ENCODE measurements at places on chromosomes 4 and X. TPM values are rescaled to one million over a fixed set of nuclear protein-coding genes. Genes with fewer than 3 reads are reported as not detected.
A peak's percentile ranks its signal among the peaks of the same experiment; 100 is the strongest.

DNA sequence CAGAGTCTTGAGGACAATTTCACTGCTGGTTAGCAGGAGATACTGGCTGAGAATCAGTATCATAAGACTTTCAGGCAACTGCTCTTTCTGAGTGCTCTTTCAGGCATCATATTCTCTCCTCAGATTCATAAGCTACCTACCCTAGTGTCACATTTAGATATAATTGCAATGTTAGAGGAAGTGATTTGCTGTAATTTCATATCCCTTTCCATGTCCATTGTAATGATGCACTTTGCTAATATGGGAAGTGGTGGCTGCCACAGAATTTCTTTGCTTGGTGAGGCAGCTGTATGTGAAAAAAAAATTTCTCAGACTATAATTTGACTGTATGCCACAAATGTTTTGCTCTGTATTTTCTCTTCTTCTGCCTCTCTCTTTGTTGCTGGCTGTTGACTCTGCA lies 63.3 kb downstream of the DOCK11 start:
- DNase-seq, result no peak

DNA sequence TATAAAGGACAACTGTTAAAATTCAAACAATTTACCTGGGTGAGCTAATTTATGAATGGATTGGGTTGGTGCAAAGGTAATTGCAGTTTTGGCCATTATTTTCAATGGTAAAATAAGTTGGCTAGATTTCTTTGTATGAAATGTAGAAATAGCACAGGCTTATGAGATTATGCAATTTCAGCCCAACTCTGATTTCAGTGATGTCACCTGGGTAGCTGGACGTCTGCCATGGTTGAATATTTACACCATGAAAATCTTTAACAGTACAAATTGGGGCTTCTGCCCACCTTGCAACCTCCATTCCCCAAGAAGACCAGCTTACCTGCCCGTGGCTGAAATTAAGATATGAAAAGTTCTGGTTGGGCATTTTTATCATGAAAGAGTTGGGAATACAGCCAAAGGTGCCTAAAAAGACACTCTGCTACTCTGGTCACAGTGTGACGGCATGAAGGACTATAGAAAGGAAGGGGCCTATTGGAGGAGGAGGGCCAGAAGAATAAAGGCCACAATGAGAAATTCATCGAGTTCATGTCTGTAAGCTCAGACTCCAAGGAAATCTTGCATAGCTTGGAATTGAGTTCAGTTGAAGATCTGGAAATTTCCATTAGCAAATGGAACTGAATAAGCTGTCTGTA lies 29.7 kb downstream of the EGF start:
- no peak for DNase-seq

DNA sequence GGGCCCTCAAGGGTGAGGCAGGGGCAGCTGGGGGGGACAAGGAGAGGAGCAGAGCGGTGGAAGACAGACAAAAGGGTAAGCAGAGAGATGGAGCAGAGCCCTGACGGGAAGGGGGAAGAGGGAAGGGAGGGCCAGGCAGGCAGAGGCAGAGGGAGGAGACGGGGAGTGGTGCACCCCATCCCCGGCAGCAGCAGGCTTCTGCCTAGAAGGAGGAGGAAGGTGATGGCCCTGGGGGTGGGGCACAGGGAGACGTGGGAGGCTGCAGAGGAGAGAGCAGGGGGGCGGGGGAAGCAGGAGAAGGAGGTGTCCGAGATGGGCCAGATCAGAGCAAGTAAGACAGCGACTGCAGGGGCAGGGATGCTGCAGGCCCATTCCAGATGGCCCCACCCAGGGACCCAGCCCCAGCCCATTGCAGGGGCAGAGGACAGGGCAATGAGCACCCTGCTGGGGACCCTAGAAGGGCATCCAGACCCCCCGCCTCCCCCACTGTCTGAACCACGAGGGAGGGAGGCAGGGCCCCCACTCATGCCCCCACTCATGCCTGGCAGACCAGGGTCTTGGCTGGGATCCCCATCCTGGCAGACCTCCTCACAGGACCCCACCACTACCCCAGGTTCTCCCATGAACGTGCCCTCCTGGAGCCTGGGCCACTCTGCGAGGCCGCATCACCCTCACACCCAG lies 2.7 kb downstream of the L1CAM start:
- no peak for DNase-seq

GRCh38 chr4:2913168-2913567 lies 50.0 kb downstream of the NOP14 start:
- DNase-seq, result no peak

DNA sequence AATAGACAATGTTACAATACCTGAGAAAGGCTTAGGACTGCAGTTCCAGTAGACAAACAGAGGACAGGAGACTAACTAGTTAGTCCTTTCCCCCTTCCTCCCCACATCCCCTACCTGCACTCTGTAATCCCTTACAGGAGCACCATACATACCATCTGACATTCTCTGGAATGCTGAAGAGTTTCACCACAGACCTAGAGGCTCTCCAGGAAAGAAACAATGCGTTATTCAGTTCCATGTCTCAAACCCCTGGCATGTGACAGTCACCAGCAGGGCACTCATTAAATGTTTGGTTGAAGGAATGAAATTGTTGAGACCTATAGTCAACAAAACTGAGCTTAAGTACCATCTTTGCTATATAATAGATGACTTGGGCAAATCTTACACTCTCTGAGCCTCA lies 100.2 kb upstream of the USP38 start:
- DNase-seq, result no peak

The STBD1 gene
- total RNA-seq, result 11.6 TPM

The CENPVL1 gene
- total RNA-seq, result not detected

The RBM46 gene
- total RNA-seq, result not detected

DNA sequence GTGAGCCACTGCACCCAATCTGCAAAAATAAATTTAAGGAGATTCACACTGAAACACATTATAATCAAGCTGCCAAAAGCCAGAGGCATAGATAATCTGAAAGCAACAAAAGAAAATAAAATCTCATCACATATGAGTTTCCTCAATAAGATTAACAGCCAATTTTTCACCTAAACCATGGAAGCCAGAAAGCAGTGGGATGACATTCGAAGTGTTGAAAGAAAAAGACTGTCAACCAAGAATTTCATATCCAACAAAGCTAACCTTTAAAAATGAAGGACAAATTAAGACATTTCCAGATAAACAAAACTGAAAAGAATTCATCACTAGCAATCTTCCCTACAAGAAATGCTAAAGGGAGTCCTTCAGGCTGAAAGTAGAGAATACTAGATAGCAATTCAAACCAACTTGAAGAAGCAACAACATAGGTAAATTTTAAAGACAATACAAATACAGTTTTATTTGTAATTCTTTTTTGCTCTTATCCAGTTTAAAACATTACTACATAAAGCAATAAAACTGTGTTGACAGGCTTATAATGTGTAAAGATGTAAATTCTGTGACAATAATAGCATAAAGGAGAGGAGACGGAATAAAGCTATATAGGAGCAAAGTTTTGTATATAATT lies 23.1 kb upstream of the KLHL8 start:
- no peak for DNase-seq

DNA sequence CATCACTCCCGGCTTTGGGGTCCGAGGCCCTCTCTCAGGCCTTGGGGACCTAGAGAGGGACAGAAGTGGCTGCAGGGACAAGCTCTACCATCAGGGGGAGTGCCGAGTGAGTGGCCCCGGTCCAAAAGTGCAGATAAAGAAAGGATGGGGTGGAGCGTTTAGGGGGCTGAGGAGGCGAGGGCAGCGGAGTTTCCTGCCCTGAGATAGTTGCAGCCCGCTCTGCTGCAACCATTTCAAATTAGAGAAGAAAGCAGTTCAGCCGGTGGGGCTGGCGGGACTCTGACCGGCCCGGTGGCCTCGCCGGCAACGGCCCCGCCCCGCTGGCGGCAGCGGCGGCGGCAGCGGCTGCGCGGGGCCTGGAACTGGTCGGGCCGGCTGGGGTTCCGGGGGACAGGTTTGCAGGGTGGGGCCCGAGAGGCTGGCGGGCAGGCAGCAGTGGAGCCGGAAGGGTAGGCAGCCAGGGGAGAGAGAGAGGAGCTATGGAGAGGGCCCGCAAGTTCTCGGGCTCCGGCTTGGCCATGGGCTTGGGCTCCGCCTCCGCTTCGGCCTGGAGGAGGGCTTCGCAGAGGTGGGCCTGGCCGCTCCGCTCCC lies 7.6 kb downstream of the DLG3 start:
- peak; percentile 64 for DNase-seq

The PABPC1L2B gene
- not detected for total RNA-seq

GRCh38 chrX:72358313-72358712 lies 52.6 kb upstream of the CITED1 start:
- no peak for DNase-seq

The KCND1 gene
- 3.4 TPM for total RNA-seq
